KG1 (cell line): ENCODE measurements at places on chromosomes 11 and 22.

DNA sequence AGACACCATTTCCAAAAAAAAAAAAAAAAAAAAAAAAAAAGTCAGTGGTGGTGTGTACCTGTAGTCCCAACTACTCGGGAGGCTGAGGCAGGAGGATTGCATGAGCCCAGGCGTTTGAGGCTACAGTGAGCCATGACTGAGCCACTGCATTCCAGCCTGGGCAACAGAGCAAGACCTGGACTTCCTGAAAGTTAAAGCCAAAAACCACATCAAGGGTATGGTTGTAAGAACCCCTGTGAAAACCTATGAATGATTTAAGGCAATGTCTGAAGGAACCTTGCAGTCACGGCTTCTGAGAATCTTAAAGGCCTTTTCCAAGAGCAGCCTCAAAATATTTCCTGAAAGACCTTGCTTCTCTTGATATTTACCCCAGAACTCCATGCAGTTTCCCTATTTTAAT is 30.5 kb upstream of the MSANTD2 start:
- DNase-seq = no peak

DNA sequence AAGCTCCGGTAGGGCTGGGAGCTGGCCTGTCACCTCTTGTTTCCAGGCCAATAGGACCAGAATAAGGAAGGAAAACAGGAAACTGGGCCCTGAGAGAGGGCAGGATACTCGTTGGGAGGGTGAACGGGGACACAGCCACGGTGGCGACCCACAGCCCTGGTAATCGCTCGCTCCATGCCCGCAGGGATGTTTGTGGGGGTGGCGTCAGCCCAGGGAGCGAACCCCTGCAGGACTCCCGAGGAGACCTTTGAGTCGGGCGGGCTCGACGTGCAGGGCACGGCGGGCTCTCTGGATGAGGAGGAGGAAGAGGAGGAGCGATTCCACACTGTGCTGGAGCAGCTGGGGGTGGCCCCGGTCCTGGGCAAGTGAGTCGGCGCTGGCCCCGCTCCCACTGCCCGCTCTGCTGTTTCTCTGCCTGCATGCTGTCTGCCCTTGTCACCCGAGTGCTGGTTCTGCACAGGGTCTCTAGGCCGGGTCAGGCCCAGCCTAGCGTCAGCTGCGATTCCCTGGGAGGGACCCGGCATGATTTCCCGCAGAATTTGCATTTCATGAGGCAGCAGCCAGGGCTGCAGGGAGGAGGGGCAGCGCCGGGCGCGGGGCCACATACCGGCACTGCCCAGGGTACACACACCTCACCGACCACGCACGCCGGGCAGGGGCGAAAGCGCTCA is 1.6 kb downstream of the CRACR2B start:
- no peak for DNase-seq

- DNase-seq = no peak
Measured at GRCh38 chr11:9571071-9571762, 2.3 kb upstream of the WEE1 start.

DNA sequence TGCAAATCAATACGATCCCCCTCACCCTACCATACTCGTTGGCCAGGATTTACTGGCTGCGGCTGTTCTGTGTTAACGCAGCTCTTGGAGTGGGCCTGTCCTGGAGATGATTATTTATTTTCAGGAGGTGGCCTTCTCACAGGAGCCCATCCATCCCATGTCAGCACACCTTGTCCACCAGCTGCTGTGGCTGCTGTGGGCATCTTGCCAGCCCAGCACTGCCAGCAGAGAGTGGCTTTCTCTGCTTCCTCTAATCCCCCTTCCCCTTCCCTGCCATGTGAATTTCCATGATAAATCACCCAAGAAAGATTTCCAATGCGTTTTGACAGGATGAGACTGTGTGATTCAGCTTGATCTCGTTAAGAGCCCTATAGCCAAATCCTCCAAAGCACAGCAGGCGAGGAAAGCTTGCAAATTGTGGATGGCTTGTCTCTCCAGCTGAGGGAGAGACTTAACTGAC is 309.1 kb upstream of the C11orf87 start:
- DNase-seq = no peak

DNA sequence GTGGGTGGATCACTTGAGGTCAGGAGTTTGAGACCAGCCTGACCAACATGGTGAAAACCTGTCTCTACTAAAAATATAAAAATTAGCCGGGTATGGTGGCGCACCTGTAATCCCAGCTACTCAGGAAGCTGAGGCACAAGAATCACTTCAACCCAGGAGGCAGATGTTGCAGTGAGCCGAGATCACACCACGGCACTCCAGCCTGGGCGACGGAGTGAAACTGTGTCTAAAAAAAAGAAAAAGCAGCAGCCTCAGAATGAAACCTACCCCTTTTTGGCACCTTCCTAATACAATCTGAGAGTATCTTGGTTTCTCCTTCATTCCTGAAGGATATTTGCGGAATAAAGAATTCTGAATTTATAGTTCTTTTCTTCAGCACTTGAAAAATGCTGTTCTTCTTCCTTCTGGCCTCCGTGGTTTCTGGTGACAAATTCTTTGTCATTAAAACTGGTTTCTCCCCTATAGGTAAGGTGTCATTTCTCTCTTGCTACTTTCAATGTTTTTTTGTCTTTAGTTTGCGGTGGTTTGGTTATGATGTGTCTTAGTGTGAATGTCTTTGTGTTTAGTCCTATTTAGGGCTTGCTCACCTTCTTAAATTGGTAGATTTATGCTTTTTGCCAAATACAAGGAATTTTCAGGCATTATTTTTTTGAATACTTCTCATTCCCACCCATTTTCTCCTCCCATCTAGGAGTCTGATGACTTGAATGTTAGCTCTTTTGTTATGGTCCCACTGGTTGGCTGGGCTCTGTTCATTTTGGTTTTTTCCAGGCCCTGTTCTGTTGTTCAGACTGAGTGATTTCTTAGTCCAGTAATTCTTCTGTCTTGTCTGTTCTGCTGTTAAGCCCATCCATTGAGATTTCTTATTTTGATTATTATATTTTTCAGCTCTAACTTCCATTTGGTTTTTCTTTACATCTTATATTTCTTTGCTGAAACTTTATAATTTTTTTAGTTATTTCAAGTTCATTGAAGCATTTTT is 15.4 kb downstream of the ASRGL1 start:
- DNase-seq = no peak

GRCh38 chr11:95364324-95365295 is 133.6 kb upstream of the SESN3 start:
- DNase-seq = no peak

DNA sequence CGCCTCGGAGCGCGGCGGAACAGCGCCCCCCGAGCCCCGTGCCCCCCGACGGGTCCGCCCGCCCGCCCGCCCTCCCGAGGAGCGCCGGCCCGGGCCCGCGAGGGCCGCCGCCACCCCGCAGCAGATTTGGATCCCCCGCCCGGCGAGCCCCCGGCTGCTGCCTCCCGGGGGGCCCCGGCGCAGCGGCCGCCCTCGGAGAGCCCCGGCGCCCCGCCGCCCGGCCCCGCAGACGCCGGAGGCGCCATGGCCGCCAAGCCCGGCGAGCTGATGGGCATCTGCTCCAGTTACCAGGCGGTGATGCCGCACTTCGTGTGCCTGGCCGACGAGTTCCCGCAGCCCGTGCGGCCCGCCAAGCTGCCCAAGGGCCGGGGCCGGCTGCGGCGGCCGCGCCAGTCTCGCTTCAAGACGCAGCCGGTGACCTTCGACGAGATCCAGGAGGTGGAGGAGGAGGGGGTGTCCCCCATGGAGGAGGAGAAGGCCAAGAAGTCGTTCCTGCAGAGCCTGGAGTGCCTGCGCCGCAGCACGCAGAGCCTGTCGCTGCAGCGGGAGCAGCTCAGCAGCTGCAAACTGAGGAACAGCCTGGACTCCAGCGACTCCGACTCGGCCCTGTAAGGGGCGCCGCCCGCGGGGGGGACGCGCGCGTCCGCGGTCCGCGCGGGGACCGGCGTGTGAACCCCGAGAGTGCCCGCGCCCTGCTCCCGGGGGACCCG is 380 bp downstream of the C11orf96 start:
- DNase-seq = no peak

DNA sequence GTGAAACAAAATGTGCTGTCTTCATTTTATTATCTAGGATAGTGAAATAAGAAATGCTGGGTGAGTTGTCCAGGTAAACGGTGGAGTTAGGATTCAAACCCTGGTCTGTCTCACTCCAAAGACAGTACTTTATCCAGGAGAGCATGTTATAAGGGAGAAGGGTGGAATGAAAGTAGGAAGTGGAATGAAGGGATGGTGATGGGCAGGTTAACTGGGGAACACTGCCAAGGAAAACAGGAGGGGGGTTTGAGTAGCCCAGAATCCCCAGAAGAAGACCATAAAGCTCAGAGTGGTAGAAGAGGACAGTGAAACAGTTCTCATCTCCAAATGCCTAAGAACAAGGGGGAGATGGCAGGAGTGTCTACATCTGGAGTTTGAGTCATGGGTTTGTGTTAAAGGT is 169.0 kb downstream of the BARX2 start:
- no peak for DNase-seq

GRCh38 chr11:69269926-69270697 is 23.8 kb upstream of the MYEOV start:
- no peak for DNase-seq

DNA sequence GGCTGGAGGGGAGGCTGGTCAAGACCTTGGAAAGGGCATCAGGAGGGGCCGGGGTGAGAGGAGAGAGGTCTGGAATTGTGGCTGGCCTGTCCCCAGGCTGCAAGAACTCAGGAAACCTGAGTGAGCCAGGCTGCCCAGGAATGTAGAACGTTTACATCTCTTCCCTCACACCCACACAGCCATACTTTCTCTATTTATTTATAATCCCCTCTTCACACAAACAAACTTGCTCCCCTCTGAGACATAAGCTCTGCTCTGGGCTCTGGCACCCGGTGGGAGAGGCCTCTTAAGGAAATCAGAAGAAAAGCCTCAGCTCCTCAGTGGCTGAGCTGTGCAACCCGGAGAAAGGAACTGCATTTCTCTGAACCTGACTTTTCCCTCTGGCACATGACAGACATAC is 5.5 kb downstream of the CHRDL2 start:
- no peak for DNase-seq

GRCh38 chr22:49235463-49236300 is 592.0 kb downstream of the BRD1 start:
- DNase-seq = no peak

DNA sequence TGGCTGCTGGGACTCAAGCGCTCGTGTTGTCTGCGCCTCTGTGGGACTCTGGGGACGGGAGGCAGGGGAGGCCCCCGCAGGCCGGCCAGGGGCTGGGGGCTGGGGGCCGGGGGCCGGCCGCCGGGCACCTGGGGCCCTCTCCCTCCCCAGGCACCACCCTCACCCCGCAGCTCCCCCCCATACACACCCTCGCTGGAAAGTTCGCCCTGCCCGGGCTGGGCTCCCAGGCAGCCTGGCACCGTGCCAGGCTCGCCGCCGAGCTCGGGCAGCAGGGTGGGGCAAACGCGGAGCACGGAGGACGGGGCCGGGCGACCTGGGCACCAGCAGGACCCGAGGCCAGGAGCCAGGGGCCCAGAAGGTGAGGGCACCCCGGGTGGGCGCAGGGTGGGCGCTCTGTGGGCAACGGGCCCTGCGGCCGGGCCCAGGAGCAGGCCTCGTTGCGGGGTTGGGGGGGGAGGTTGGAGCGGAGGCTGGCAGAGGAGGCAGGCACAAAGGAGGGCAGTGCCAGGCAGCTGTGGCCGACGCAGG is 76.7 kb upstream of the WNT7B start:
- no peak for DNase-seq

GRCh38 chr11:7581021-7581590 is 67.3 kb downstream of the PPFIBP2 start:
- DNase-seq = no peak

- DNase-seq = no peak
Measured at GRCh38 chr11:76631566-76632308, 38.8 kb downstream of the LRRC32 start.

- no peak for DNase-seq
Measured at GRCh38 chr11:122048401-122048800, 67.6 kb downstream of the BLID start.

- DNase-seq = no peak
Measured at GRCh38 chr22:38479096-38479837, 11.4 kb downstream of the KDELR3 start.

GRCh38 chr11:19769820-19770219 is 57.2 kb downstream of the NAV2 start:
- no peak for DNase-seq

DNA sequence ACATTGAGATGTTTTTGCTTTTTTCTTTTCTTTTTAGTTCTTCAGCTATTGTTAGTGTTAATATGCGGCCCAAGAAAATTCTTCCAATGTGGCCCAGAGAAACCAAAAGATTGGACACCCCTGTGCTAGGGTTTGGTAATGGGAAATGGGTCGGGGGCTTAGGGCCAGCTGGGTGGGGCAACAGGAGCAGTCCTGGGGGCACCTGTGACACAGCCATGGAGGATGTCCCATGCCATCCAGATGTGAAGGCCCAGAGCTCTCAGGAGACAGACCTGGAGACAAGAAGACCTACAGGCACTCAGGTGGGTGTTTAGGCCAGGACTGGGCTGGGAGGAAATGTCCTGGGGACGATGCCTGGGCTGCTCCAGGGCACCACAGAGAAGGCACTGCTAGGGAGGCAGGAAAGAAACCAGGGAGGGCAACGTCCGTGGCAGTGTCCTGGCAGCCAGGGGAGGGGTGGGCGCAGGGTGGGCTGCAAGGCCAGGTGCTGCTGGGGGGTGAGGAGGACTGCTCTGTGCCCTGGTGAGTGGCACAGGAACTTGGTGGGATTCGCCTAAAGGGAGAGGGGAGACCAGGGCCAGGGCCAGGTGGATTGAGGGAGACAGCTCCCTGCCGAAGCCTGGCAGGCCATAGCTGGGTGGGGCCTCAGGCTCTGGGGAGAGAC is 21.4 kb downstream of the RELT start:
- no peak for DNase-seq

- no peak for DNase-seq
Measured at GRCh38 chr22:32546496-32546895, 71.9 kb downstream of the FBXO7 start.

DNA sequence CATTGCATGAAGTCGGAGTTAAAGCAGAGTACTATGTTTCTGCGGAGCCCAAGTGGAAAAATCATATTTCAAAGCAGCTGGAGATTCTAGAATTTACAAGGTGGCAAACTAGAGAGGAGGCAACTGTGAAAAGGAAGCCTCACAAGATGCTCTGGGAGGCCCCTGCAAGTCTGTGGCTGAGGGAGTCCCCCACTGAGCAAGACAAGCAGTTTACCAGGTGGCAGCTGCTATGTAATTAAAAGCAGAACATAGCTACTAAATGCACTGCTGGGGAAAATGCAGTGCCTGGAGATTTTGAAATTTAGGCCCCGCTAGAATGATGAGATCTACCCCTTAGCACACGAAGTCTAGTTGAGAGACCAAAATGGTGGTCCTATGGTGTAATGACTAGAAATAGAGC is 728.0 kb downstream of the OPCML start:
- no peak for DNase-seq

DNA sequence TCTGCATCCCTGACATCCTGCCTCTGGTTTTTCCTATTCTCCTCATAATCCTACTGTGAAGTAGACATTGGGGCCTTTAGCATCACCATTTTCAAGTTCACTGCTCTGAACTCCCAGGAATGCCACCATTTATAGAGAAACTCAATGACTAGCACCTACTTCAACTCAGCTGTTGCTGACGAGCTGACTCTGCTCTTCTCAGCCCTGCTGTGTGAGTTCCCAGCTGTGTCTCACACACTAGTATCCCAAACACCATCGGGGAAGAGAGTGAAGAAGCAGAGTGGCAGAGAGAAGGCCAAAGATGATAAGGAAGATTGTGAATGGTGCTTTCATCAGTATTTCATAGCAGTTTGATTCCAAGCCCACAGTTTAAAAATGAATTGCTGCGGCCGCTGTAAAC is 71.9 kb downstream of the PLEKHA7 start:
- no peak for DNase-seq
